ENCODE measurements at places on chromosomes 2 and 18.

DNA sequence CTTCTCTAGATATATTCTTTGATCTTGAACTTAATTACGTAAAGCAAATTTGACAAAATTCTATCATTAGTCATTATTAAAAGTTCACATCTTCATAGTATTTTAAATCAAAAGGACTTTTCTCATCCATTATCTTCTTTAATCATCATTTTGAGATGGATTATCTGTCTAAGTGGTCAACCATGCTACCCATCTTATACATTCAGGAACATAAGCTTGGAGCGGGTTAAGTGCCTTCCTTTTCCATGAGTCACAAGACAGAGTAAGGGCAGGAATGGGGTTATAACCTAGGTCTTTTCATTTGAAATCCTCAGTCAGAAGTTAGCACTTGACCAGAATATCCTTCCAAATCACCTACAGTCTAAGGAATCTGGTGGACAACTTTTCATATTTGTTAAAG is 297.1 kb downstream of the TCF4 start:
- DNase-seq: no peak

GRCh38 chr2:174705321-174705720 is 59.0 kb downstream of the CHRNA1 start:
- no peak for DNase-seq

DNA sequence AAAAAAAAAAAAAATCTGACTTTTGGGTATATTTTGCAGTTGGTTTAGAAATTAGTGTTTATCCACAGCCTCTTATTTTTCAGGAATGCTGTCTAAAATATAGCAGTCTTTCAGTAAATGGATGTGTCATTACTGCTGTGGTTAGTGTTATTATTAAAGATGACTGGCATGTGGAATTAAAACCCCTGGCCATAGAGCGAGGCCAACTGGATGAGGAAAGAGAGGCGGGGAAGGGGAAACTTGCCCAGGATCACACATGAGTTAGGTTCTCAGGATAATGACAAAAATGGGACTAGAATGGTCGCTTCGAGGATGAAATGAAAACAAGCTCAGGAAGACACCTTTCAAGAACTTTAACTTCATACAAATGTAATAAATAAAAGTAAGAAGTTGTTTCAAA is 57.4 kb upstream of the APCDD1 start:
- DNase-seq: no peak

GRCh38 chr2:62923881-62924280 is 126.7 kb upstream of the OTX1 start:
- DNase-seq: no peak

DNA sequence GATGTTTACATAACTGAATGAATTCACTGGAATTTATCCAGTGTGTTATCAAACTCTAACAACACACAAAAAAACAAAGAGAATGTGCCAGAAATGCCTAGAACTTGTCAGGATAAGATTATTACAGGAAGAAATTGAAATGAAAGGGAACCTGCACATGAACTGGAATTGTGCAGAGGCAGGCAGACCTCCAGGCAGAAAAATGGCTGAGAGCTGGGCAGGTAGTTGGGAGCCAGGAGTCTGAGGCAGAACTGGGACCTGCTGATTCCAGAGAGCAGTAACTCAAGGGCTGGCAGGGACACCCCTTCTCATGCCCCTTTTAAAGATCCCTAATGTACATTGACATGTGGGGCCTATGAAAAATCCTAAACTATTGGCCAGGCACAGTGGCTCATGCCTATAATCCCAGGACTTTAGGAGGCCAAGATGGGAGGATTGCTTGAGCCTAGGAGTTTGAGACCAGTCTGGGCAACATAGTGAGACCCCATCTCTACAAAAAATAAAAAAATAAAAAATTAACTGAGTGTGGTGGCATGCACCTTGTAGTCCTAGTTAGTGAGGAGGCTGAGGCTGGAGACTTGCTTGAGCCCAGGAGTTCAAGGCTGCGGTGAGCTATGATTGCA is 674 bp upstream of the SP110 start:
- no peak for DNase-seq

GRCh38 chr2:48080534-48081316 is 174.4 kb upstream of the FBXO11 start:
- no peak for DNase-seq

DNA sequence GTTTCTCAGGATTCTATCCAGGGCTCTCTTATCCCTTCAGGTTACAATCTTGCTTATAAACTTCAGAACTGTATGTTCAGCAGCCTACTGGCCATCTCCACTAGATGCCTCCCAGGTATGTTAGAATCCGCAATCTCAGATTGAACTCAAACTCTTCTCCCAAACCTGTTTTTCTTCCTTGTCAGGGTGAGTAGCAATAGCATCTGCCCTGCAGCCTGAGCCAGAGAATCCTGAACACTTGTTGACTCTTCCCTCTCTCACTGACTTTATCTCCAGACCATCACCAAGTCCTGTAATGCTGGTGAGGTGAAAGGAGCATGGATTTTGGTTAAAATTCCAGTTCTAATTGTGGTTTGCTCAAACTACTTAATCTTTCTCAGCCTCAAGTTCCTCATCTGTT is 82.6 kb upstream of the ALPP start:
- DNase-seq: no peak

DNA sequence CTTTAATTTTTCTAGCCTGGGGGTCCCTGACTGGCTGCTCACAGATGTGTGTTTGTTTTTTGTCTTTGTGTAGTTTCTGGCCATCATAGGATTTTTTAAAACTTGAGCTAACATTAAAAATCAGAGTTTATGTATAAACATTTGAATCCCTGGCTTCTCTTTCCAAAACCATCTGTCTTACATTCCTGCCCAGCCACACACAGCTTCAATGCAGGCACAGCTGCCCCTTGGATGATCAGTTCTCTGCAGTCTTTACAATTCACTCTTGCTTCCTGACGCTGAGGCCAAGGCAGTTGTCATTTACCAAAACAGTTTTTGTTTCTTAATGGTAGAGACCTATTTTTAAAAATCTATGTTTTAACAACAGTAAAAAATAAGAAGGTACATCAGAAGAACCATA is 169.2 kb upstream of the LRRTM1 start:
- DNase-seq: no peak

DNA sequence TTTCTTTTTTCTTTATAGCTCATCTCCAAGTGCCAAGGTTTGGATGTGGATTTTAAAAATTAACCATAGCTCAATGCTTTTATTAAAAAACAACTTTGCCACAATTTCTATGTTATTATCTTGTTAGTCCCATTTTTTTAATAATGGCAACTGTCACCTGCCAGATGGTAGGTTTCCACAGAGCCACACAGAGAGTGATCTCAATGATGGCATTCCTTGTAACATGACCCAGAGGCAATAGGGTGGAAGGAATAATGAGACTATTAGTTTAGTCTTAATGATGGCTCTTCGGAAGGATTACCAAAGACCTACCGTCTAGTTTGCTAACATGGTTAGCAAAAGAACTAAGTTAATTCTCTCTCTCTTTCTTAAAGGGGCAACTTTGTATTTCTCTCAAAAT is 64.0 kb downstream of the REL start:
- no peak for DNase-seq

DNA sequence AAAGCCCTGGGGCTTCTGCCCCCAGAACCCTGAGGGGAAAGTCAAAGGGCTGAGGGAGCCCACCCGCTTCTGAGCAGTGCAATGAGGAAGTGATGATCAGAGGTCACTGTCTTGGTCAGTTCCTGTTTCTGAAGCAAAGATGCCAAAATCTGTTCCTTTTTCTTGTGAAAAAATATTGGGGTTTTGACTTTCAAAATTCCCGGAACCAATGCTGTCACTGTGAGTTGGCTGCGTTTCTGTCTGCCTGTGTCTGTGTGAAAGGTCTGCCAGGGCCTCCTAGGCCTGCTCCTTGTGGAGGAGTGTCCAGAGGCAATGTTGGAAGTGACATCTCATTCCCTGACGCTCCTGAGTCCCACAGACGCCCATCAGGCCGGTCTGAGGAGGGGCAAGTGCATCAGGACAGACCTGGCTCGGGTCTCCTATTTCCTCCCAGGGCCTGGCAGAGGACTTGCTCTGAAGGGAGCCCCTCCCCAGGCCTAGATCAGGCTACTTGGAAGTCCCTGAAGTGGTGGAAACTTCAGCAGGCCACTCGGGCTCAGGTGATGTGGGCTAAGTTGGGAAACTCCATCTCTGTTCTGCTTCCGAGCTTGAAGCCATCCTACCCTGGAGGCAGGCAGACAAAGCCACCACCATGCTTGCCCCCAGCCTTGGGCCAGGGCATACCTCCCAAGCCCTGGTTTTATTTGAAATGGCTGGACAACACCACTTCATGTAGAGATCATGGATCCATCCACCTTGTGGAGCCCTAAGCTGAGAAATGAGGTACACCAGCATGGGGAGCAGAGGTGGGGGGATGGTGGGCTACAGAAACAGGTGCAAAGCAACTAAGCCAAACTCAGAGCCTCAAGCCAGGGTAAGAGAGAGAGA is 51.0 kb downstream of the PKDCC start:
- no peak for DNase-seq

- DNase-seq: no peak
Observed at GRCh38 chr2:36338827-36339145, 16.8 kb upstream of the CRIM1 start.

DNA sequence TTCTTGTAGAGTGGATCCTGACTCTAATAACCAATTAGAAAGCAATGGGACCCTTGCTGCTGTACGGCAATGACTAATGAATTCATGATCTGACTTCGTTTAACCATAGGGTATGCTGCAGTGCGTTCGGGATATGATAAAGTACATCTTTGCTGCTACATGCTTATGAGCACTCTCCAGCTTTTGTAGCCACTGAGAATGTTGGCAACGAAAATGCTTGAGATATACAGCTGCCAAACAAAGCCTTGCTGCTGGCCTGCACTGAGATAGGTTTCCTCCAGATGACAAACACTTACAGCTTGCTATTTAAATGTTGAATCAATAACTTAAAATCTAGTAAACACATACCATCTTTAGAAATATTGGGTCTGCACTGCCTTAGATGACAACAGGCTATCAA is 372.4 kb upstream of the SLC8A1 start:
- DNase-seq: no peak

DNA sequence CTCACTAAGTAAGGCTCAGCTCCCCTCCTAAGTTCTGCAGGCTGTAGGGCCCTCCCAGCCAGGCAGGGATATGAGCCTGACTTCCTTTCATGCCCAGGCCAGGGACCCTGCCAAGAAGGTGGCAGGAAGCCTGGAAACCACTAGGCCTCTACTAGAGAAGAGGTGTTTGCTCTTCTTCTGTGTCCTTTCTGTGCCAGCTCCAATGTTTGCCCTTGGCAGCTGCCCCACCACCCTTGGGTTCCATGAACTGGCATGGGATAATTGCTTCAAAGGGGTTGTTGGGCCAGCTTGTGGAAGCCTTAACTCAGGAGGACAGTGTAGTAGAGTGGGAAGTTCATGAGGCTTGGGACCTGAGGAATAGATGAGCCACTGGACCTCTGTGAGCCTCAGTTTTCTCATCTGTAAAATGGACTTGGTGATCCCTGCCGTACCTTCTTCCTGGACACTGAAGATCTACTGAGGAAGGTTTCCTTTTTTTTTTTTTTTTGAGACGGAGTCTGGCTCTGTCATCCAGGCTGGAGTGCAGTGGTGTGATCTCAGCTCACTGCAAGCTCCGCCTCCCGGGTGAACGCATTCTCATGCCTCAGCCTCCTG is 3.9 kb downstream of the SLC35F6 start:
- no peak for DNase-seq

DNA sequence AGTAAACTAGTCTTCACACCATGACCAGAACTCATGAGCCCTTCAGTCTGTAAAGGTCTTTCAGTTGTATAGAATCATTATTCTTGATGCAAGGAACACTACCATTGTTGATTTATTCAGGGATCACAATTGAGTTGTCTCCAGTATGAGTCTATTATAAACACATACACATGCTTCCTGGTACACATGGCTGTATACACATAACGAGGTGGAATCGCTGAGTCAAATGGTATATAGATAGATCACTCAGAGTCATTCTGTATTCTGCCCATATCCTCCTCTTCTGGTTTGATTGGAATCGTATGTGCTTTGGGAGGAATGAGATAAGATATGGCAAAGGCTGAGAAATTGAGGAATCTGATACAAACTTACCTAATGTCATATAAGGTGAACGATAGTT is 216.0 kb downstream of the UBE2E3 start:
- no peak for DNase-seq

- no peak for DNase-seq
Observed at GRCh38 chr2:221465776-221466175, 106.3 kb downstream of the EPHA4 start.

DNA sequence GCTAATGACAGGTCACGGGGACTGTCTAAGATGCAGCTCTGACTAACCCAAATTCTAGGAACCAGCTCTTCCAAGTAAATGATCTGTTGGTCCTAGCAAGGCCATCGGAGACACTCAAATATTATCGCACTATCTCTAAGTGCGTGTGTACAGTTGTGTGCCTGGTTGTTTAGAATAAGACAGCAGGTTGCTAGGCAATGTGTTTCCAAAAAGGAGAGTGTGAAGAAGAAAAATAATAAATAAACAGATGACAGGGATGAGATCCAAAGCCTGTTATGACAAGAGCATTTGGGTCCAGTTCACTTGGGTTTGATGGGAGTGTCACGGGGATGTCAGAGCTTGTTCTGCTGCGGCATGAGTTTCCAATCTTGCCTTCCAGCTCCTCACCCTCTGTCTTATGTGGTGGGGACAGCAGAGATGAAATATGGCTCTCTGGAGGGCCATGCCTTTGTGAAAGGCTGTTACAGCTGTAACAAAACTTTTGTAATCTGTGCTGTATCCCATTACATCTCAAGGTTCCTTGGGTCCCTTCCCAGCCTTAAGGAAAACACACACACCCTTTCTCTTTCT is 127.5 kb upstream of the TNP1 start:
- no peak for DNase-seq

DNA sequence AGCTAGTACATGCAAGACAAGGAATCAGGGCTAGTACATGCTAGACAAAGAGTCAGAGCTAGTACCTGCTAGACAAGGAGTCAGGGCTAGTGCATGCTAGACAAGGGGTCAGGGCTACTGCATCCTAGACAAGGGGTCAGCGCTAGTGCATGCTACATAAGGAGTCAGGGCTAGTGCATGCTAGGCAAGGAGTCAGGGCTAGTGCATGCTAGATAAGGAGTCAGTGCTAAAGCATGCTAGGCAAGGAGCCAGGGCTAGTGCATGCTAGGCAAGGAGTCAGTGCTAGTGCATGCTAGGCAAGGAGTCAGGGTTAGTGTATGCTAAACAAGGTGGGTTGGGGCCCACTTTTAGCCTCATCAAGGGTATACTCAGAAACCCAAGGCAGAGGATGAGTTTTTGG is 90.1 kb upstream of the FAM136A start:
- DNase-seq: no peak

DNA sequence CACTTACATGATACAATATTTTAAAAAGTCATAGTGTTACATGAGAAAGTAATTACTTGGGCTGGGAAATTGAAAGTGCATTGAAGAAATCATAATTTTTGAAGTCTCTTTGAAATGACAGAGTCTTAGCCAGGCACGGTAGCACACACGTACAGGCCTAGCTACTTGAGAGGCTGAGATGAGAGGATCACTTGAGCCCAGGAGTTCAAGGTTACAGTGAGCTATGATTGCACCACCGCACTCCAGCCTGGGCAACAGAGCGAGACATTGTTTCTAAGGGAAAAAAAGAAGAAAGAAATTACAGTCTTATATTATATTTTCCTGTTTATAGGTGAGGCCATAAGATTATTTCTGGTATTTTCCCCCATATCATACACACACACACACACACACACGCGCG is 9.2 kb upstream of the IAH1 start:
- DNase-seq: no peak

- no peak for DNase-seq
Observed at GRCh38 chr2:29611261-29611660, 310.1 kb downstream of the ALK start.

GRCh38 chr2:235630718-235631296 is 137.0 kb downstream of the AGAP1 start:
- DNase-seq: no peak
